Endothelial cell of umbilical vein (primary cell): ENCODE measurements at places on chromosomes 12 and 14. TPM values are rescaled to one million over a fixed set of nuclear protein-coding genes. Genes with fewer than 3 reads are reported as not detected.

DNA sequence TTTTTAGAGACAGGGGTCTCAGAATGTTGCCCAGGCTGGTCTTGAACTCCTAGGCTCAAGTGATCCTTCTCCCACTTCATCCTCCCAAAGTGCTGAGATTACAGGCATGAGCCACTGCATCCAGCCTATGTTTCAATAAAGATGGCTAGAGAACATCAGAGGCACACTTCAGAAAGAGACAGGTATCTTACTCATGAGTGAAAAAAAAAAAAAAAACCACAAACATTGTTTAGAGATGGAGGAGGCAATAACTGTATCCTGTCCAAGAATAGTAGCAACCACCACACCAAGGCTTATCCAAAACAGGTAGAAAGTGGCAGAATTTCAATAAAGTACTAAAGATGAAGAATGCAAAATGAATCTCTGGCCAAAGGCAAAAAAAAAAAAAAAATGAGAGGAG, 30.3 kb downstream of the EEA1 start:
- H3K4me3 ChIP-seq: no peak overlapping the region
- peak overlapping the region; percentile 76 for H3K27ac ChIP-seq
- peaks cover 22% of the 10 kb centered on the region for H3K4me1 ChIP-seq
- H3K27me3 ChIP-seq: no peaks in the 10 kb centered on the region
- H3K36me3 ChIP-seq: no peaks in the 10 kb centered on the region

DNA sequence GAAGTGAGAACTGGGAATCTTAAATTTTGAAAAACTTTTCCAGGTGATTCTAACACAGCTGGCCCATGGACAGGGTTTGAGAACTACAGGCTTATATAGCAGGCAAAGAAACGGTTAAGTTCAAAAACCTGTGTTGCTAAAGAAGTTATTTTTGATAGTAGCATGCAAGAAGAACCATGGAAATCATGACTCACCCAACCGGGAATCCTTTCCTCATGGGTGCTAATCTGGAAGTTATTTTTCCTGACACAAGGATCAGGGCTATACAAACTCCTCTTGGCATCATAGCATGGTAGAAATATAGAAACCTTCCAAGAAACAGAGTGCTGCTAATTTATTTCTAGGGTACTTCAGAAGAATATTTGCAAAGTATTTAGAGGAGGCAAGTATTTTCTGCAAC, 588.7 kb downstream of the CCER1 start:
- no peaks in the 10 kb centered on the region for H3K27me3 ChIP-seq
- H3K36me3 ChIP-seq: no peaks in the 10 kb centered on the region
- no peaks in the 10 kb centered on the region for H3K4me1 ChIP-seq
- H3K4me3 ChIP-seq: no peak overlapping the region
- H3K27ac ChIP-seq: no peak overlapping the region

DNA sequence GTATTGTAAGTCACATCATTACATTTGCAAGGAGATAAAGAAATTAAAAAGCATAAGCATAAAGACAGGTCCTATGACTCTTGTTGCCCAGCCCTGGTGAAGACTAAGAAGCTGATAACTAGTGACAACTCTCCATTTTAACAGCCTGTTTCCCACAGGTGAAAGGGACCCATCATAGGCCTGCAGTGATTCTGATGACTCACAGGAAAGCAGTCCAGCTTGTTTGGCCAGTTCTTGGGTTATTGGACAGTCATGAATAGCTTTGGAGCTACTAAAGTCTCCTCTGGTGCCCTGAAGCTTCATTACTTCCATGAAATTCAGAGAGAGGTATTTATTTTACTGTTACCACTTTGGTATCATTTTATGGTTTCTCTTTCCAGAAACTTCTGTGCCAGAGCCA, 55.5 kb upstream of the DYRK2 start:
- H3K4me1 ChIP-seq: no peaks in the 10 kb centered on the region
- H3K27ac ChIP-seq: no peak overlapping the region
- H3K4me3 ChIP-seq: no peak overlapping the region
- no peaks in the 10 kb centered on the region for H3K27me3 ChIP-seq
- no peaks in the 10 kb centered on the region for H3K36me3 ChIP-seq
- no peak for DNase-seq

DNA sequence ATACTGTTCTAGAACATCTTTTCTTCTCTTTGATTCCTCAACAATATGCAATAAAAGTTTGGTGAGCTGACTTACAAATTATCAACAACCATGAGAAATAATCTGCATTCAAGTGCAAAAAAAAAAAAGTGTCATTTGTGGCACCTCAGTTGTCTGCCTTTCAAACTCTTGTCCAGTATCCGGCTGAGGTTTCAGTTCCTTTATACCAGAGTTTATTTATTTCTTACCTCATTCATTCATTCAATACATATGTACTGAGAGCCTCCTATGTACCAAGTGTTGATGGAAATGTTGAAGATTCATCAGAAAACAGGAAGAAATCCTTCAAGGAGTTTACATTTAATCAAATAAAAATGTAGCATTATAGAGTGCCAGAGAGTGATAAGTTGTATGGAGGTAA, 484.1 kb downstream of the RMST start:
- H3K4me3 ChIP-seq: no peak overlapping the region
- no peak for DNase-seq
- H3K27ac ChIP-seq: no peak overlapping the region
- H3K27me3 ChIP-seq: no peaks in the 10 kb centered on the region
- H3K36me3 ChIP-seq: no peaks in the 10 kb centered on the region
- no peaks in the 10 kb centered on the region for H3K4me1 ChIP-seq

DNA sequence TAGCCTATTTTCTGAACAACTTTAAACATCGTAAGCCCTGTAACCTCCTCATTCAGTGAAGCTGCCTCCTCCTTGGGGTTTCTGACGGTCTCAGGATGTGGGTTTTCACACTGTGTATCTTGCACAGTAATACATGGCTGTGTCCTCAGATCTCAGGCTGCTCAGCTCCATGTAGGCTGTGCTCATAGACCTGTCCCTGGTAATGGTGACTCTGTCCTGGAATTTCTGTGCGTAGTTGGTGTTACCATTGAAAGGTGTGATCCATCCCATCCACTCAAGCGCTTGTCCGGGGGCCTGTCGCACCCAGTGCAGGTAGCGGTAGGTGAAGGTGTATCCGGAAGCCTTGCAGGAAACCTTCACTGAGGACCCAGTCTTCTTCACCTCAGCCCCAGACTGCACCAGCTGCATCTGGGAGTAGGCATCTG, 980.5 kb downstream of the TMEM121 start:
- no peaks in the 10 kb centered on the region for H3K27me3 ChIP-seq
- no peak overlapping the region for H3K27ac ChIP-seq
- no peak for DNase-seq
- H3K4me3 ChIP-seq: no peak overlapping the region

DNA sequence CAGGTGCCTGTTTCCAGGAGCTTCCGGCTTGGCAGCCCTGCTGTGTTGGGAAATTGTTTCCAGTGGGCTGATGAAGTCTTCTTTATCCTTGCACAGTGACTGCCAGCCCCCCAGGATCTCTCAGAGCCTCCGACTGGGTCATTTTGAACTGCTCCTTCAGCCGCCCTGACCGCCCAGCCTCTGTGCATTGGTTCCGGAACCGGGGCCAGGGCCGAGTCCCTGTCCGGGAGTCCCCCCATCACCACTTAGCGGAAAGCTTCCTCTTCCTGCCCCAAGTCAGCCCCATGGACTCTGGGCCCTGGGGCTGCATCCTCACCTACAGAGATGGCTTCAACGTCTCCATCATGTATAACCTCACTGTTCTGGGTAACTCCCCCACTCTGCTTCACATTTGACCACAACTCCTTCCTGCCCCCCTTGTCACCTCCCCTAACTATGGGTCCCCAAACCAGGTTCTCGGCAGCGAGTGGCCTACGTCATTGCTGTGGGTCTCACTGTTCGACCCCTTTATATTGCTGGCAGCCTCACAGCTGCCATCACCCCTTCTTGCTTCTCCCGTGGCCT, 2.3 kb downstream of the LAG3 start:
- H3K4me1 ChIP-seq: peaks cover 5% of the 10 kb centered on the region
- H3K36me3 ChIP-seq: peaks cover 25% of the 10 kb centered on the region
- no peak overlapping the region for H3K4me3 ChIP-seq
- H3K27ac ChIP-seq: no peak overlapping the region
- H3K27me3 ChIP-seq: no peaks in the 10 kb centered on the region

- no peaks in the 10 kb centered on the region for H3K36me3 ChIP-seq
- no peaks in the 10 kb centered on the region for H3K27me3 ChIP-seq
- H3K4me1 ChIP-seq: no peaks in the 10 kb centered on the region
Observed at GRCh38 chr14:100823413-100824080, 2.4 kb upstream of the MEG3 start.

DNA sequence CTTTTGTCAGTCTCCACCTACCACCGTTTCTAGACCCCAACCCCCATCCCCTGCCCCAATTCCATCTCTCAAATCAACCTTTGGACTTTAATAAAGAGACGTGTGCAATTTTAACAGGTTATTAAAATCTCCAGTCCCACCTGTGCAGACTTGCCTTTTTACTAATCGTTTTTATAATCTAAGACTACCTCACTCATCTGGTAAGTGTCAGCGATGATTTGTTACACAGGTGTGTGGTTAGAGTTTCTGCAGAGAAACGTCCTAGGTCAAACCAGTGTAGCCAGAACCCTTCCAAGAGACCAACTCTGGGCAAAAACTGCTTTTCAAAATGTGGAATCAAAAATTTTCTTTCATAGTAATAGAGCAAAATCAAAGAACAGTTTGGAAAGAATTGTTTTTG, 60.4 kb upstream of the PELI2 start:
- H3K27ac ChIP-seq: no peak overlapping the region
- H3K4me3 ChIP-seq: no peak overlapping the region
- peaks cover 5% of the 10 kb centered on the region for H3K27me3 ChIP-seq
- H3K4me1 ChIP-seq: no peaks in the 10 kb centered on the region

The KRT83 gene
- not detected in 2 replicates for total RNA-seq

The KRT7 gene
- 293 and 420 TPM in 2 replicates for total RNA-seq

The TBK1 gene
- total RNA-seq: 27.7 and 28.9 TPM in 2 replicates

The MYF5 gene
- total RNA-seq: not detected in 2 replicates

The EML1 gene
- 33.0 and 47.8 TPM in 2 replicates for total RNA-seq

DNA sequence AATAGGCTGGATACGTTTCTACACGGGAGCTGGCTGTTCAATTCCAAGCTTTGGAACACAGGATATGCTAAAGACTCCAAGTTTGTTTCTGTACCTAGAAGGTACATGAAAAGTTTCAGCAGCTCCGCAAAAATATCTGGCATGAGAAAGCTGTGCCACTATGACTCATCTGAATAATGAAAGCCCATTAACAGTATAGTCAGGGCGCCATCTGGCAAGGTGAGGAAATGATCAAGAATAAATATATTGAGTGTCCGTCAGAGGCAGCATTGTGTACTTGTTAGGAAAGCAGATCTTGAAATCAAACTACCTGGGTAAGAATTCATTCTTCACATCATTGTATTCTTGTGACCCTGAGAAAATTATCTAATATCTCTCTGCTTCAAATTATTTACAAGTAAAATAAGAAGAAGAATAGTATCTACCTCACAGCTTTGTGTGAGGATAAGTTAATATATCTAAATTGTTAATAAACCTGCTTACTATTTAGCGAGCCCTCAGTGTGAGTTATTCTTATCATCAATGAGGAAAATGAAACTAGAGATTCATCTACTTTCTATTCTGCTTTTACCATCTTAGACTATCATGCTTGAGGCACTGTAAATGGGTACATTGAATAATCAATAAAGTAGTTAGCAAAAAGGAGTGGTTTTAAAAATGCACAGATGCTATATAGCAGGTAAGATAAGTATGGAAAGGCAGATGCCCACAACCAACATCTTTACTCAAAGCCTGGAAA, 53.5 kb downstream of the FSCB start:
- no peaks in the 10 kb centered on the region for H3K36me3 ChIP-seq
- H3K27me3 ChIP-seq: no peaks in the 10 kb centered on the region
- H3K27ac ChIP-seq: no peak overlapping the region
- no peaks in the 10 kb centered on the region for H3K4me1 ChIP-seq
- H3K4me3 ChIP-seq: no peak overlapping the region
- DNase-seq: no peak

DNA sequence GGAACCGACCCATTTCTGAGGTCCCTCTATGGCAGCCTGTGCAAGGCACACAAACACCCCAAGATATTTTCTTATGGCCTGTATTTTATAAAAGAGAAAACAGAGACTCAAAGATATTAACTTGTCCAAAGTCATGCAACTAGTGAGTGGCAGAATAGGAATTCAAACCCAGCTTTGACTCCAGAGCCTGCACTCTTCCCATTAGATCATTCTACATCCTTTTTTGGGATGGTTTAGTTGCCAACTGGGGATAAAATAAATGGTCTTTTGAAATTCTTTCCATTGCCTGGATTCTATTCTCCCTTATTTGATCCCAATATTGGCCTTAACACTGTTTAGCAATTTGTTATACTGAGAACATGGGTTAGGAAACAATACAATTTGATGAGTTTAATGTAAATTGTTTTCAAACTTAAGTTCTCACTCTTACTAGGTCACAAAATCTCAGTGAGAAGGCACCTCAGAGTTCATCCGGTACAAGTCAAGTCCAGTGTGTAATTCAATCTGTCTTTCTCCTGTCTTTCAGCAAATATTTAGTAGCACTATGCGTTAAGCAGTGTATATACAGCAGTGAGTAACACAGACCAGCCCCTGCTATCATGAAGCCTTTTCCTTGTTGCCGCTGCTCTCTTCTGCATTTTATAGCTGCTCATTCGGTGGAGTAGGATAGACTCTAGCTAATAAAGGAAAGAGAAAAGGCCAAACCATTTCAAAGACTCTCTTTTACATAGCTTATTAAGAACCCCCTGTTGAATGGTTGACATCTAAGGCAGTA, 162.1 kb upstream of the IFNG-AS1 start:
- H3K4me1 ChIP-seq: no peaks in the 10 kb centered on the region
- DNase-seq: no peak
- peak overlapping the region; percentile 24 for H3K4me3 ChIP-seq
- H3K27ac ChIP-seq: no peak overlapping the region
- H3K27me3 ChIP-seq: no peaks in the 10 kb centered on the region
- no peaks in the 10 kb centered on the region for H3K36me3 ChIP-seq

DNA sequence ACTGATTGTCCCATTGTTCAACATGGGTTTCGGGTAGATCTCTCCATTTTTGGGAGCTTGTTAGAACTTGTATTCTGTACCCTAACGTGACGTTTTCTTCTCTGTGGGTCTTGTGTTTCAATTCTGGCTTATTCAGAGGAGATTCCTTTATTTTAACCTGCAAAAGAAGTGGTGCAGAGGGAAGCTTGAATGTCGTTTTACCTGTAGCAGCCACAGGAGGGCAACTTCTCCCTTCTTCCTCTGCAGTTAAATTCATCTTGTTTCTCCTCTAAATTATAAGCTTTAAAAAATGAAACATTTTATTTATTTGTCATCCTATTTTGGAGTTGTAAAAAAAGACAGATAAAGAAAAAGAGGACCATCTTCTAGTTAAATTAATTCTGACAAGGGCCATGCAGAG, 13.7 kb upstream of the CLEC4D start:
- DNase-seq: no peak
- no peaks in the 10 kb centered on the region for H3K36me3 ChIP-seq
- H3K4me1 ChIP-seq: no peaks in the 10 kb centered on the region
- H3K4me3 ChIP-seq: no peak overlapping the region

GRCh38 chr12:50613463-50613862, 108.7 kb downstream of the DIP2B start:
- peaks cover 17% of the 10 kb centered on the region for H3K4me1 ChIP-seq
- H3K27me3 ChIP-seq: no peaks in the 10 kb centered on the region
- H3K36me3 ChIP-seq: no peaks in the 10 kb centered on the region
- no peak for DNase-seq
- H3K27ac ChIP-seq: no peak overlapping the region
